ENCODE measurements at places on chromosomes 7 and 10. TPM values are rescaled to one million over a fixed set of nuclear protein-coding genes. Genes with fewer than 3 reads are reported as not detected.

SCIN gene
- 3.6 TPM for total RNA-seq

CFTR gene
- 6.3 TPM for total RNA-seq

DENND2A gene
- 6.3 TPM for total RNA-seq

INHBA gene
- total RNA-seq = 172 TPM

ICA1 gene
- total RNA-seq = 4.3 TPM

MBL2 gene
- total RNA-seq = 1.2 TPM

NEBL gene
- 30.6 TPM for total RNA-seq

CPA2 gene
- total RNA-seq = 1.9 TPM

LAMB1 gene
- 491 TPM for total RNA-seq

CNTNAP2 gene
- 81.1 TPM for total RNA-seq

EVX1 gene
- total RNA-seq = 1.7 TPM

PROSER2 gene
- total RNA-seq = 4.1 TPM

TMEM139 gene
- 0.72 TPM for total RNA-seq

ELMO1 gene
- 69.6 TPM for total RNA-seq

CAMK2B gene
- total RNA-seq = not detected

HYAL4 gene
- total RNA-seq = 2.6 TPM

SYNPO2L gene
- total RNA-seq = 1.9 TPM

IGF2BP3 gene
- total RNA-seq = 51.3 TPM

COL1A2 gene
- 19,645 TPM for total RNA-seq

SH2D4B gene
- total RNA-seq = 1.9 TPM

NFE2L3 gene
- total RNA-seq = 2.4 TPM

PHF14 gene
- total RNA-seq = 99.4 TPM

GPER1 gene
- 16.6 TPM for total RNA-seq

CTAGE8 gene
- total RNA-seq = 17.1 TPM

OR6B1 gene
- total RNA-seq = 4.3 TPM

GSDME gene
- 31.8 TPM for total RNA-seq

GSTO1 gene
- 58.5 TPM for total RNA-seq

KLHL7 gene
- total RNA-seq = 18.1 TPM

EBLN1 gene
- 3.6 TPM for total RNA-seq

TRIM73 gene
- total RNA-seq = 1.9 TPM

COG5 gene
- 75.4 TPM for total RNA-seq

FAM221A gene
- total RNA-seq = 9.6 TPM

SRRM3 gene
- total RNA-seq = 3.1 TPM

GPC2 gene
- 0.72 TPM for total RNA-seq

CTNNA3 gene
- 32.7 TPM for total RNA-seq

DGKB gene
- total RNA-seq = 15.4 TPM

TRPV5 gene
- 2.9 TPM for total RNA-seq

TEX36 gene
- not detected for total RNA-seq

ZNF511 gene
- 41.9 TPM for total RNA-seq
